ENCODE measurements at places on chromosomes 5 and 9.

DNA sequence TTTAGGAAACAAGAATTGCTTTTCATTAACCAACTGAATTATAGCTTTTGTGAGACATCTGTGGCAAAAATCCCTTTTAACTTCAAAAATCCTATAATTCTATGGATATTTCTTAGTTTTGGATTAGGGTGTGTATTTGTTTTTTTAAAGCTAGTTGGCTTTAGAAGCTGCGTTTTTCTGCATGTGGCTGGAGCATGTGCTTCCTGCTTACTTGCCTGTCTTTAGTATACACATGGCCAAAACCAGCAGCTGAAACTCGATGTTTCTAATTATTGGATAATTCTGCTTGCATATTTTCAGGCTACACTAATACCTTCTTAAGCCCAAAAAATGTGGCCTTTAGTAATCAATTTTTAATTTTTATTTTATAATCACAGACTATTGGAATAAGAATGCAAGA lies 8.9 kb downstream of the RECK start:
- no peak for DNase-seq

DNA sequence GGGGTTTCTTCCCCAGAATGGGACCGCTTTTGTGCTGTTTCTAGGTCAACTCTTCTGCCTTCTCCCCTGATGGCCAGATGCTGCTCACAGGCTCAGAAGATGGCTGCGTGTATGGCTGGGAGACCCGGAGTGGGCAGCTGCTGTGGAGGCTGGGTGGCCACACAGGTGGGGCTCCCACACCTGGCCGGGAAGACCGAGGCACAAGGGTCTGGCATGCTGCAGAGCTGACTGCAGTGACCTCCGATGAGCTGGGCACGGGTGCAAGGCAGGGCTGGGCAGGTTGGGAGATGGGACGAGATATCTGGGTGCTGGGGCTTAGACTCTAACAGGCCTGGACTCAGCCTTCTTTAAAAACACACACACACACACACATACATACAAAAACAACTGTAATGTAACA lies 901 bp downstream of the WDR38 start:
- DNase-seq, result no peak

- no peak for DNase-seq
Observed at GRCh38 chr9:6106711-6107339, 91.4 kb upstream of the RANBP6 start.

DNA sequence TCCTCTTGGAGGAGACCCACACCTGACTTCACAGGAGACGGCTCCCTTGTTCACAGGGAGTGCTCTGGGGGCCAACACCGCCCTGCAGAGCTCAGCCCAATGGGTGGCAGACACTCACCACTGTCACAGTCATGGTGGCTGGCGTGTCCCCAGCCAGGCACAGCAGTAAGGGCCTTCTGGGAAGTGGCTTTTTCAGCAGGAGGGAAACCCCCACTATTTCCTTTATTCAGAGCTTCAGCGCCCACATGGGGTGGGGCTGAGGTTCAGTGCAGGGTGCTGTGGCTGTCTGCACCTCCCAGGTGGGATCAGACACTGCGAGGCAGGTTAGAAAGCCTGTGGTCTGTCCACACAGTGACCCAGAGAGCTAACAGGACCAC lies 3.6 kb upstream of the SNAPC4 start:
- peak; percentile 48 for DNase-seq

- no peak for DNase-seq
Observed at GRCh38 chr5:74670396-74671038, 14.5 kb upstream of the HEXB start.
